Smooth muscle cell of trachea (primary cell): ENCODE measurements at places on chromosomes 16 and 17. TPM values are rescaled to one million over a fixed set of nuclear protein-coding genes. Genes with fewer than 3 reads are reported as not detected.

Gene ZNF319
- total RNA-seq = 3.2 and 5.3 TPM in 2 replicates

Gene ODAD4
- 0.33 and 1.3 TPM in 2 replicates for total RNA-seq

Gene FOXL1
- 27.1 and 27.3 TPM in 2 replicates for total RNA-seq

Gene OTOP2
- total RNA-seq = not detected in 2 replicates

Gene GJC1
- 10.4 and 25.9 TPM in 2 replicates for total RNA-seq

Gene SHISA9
- total RNA-seq = under 0.01 TPM in 1 of 2 replicates, not detected in the other
